ENCODE measurements at places on chromosomes 3 and 15. TPM values are rescaled to one million over a fixed set of nuclear protein-coding genes. Genes with fewer than 3 reads are reported as not detected.

DNA sequence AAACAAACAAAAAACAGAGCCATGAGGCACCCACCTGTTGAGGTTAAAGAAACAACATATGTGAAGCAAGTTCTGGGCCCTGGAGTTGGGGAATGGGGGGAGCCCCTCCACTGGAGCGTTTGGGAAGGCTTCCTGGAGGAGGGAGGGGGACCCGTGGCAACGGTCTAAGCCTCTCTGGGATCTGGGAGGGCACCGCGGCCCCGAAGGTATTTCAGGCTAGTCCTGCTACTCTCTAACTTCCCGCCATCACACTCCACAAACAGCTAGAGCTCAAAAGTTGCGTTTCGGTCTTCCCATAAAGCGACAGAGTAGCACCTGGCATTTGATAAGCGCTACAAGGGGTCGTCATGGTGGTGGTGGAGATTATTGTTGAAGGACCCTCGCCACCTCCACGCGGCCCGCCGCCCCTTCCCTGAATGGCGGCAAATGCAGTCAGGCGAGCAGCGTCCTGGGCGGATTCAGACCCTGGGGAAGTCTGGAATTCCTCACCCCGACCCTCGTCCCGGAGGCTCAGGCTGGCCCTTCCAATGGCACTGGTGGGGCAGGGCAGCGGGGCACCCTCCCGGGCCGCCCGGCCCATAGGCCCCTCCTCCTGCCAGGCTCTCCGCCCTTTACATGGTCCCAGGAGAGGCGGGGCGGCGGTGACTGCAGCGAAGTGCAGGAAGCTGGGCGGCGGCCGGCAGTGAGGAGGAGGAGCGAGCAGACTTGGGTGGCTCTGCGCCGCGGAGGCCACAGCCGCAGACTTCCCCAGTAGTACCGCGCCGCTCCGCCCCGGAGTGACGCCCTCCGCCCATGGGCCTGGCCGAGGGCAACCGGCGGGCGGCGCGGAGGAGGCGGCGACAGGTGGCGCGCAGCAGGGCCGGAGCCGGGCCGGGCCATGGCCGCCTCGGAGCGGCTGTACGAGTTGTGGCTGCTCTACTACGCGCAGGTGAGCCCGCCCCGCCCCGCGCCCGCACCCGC, at the start of gene NBEAL2:
Gene NBEAL2 (plus strand): TSS at position 682 of the 960 bp plus-strand sequence. CDS start 196 bp downstream, at position 878.
- DNase-seq = peak; percentile 96

GRCh38 chr15:99212406-99212805, 37.0 kb downstream of the TTC23 start:
- no peak for DNase-seq

GRCh38 chr3:186133980-186134379, 25.1 kb upstream of the ETV5 start:
- DNase-seq = no peak

- no peak for DNase-seq
These were observed 177.0 kb downstream of the PDCD6IP start for GRCh38 chr3:33975463-33975862.

- DNase-seq = no peak
These were observed 16.5 kb downstream of the PLXNA1 start for GRCh38 chr3:126999383-126999782.

GRCh38 chr15:74470631-74471395, 9.9 kb upstream of the UBL7 start:
- no peak for DNase-seq

NTRK3 gene
- total RNA-seq = 0.24 TPM

DNA sequence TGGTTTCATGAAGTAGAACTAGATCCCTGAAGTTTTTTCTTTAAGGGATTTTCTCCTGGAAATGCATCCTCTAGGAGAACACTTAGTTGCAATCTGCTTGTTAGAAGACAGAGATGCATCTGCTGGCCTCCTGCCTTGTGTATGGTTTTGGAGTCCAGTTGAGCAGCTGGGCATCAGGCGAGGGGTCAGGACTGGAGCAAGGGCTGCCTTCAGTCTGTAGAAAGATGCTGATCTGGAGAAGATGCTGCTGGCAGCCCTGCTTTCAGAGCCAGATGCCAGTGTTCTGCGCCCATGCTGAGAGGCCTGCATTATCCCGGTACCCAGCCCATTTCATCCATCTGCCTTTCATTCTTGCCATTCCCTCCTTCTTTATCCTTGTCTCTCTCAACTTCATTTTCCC, 77.4 kb downstream of the CHCHD6 start:
- no peak for DNase-seq

HGD gene
- total RNA-seq = not detected

DNA sequence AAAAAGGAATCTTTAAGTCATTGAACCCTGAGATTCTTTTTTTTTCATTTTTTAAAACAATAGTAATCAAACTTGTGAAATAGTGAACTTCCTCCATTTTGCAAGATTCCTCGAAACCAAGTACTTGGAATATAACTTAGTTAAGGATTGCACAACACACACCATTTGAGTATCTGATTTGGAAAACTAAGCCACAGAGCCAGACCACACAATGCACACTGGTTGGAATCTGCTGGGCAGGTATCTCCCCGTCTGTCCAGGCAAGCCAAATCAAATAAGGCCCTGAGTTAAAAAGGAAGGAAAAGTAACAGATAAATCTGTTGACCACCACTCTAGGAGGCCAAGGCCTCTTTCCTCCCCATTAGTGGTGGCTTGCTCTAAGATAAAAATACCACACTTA, 177.5 kb upstream of the ICE2 start:
- no peak for DNase-seq

GRCh38 chr15:91283155-91283554, 183.1 kb downstream of the SV2B start:
- DNase-seq = no peak

- DNase-seq = no peak
These were observed 49.6 kb downstream of the CEMIP start for GRCh38 chr15:80828796-80829195.

GRCh38 chr3:29644956-29645636, 364.2 kb downstream of the RBMS3 start:
- DNase-seq = no peak

- DNase-seq = no peak
These were observed 164.1 kb upstream of the SLC2A2 start for GRCh38 chr3:171190668-171191067.

CCRL2 gene
- 2.2 TPM for total RNA-seq

VPS39 gene
- total RNA-seq = 63.8 TPM

DNA sequence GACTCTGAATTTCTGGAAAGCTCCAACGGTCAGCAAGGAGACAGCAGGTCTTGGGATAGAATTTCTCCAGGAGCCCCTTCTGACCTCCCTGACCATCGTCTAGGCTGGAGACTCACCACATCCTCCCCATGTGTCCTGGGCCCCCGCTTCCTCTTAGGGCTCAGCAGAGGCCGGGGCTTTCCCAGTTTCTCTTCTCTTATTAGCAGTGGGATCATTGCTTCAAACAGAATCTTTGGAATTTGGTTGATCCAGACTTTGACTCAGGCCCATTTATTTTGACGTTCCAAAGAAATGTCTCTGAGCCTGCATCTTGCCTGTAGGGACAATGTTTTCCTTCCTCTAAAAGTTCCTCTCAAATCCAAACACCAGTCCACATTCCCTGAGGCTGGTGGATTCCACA, 38.4 kb upstream of the SLC6A6 start:
- no peak for DNase-seq
